Type B pancreatic cell (in vitro differentiated cells): ENCODE measurements at places on chromosomes 7 and 10. TPM values are rescaled to one million over a fixed set of nuclear protein-coding genes. Genes with fewer than 3 reads are reported as not detected.

Gene IFIT1B
- not detected in 2 replicates for total RNA-seq

GRCh38 chr10:94239696-94240095 is 123.0 kb downstream of the NOC3L start:
- no peaks in the 10 kb centered on the region for H3K36me3 ChIP-seq
- DNase-seq, result no peak
- H3K27me3 ChIP-seq, result no peaks in the 10 kb centered on the region
- no peak overlapping the region for H3K4me3 ChIP-seq

DNA sequence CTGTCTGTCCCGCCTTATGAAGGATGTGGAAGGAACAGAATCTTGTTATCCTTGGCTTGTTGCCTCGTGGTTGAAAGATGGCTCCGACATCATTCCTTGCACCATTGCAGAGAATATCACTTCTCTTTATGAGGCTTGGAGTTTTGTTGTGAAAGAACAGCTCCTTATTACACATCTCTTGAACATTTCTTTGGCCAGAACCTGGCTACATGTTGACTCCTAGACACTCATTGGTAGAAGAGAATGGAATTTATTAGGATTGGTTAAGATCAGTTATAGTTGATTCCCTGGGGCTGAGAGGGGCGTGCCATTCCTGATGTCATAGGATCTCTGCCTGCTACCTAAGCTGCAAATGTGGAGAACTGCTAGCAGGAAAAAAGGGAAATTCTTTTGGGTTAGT is 180.5 kb upstream of the CTBP2 start:
- DNase-seq, result no peak
- no peaks in the 10 kb centered on the region for H3K36me3 ChIP-seq
- H3K27ac ChIP-seq, result no peak overlapping the region
- H3K27me3 ChIP-seq, result peaks cover 3% of the 10 kb centered on the region
- H3K4me3 ChIP-seq, result no peak overlapping the region
- H3K4me1 ChIP-seq, result no peaks in the 10 kb centered on the region

- no peak for DNase-seq
- H3K4me1 ChIP-seq, result peaks cover 9% of the 10 kb centered on the region
- no peaks in the 10 kb centered on the region for H3K36me3 ChIP-seq
- no peaks in the 10 kb centered on the region for H3K27me3 ChIP-seq
- no peak overlapping the region for H3K4me3 ChIP-seq
These were observed 585.9 kb upstream of the GHITM start for GRCh38 chr10:83553366-83553765.

DNA sequence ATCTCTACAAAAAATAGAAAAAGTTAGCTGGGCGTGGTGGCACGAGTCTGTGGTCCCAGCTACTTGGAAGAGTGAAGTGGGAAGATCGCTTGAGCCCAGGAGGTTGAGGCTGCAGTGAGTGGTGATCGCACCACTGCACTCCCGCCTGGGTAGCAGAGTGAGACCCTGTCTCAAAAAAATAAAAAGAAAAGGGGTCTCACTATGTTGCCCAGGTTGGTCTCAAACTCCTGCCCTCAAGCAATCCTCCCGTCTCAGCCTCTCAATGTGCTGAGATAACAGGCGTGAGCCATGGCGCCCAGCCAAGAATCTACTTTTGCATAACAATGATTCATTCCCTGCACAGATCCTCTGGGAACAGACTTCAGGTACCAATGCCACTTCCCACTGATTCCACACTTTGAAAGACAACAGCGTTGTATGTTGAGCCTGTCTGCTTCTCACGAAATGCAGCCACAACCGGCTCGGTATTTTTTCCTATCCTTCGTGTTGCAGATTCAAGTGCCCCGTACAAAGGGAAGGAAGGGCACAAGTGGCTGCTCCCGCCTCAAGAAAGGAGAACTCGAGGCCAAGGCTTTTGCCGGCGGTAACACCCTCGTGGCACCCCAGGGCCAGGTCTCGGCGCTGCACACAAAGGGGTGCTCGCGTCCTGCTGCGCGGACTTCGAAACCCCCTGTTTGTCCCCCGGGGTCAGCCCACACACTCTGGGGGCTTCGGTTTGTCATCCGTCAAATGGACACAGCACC is 745 bp downstream of the DAGLB start:
- peaks cover 13% of the 10 kb centered on the region for H3K4me1 ChIP-seq
- peaks cover 20% of the 10 kb centered on the region for H3K36me3 ChIP-seq
- no peak for DNase-seq
- H3K27ac ChIP-seq, result peak overlapping the region; percentile 97
- no peaks in the 10 kb centered on the region for H3K27me3 ChIP-seq

- H3K36me3 ChIP-seq, result no peaks in the 10 kb centered on the region
- H3K4me3 ChIP-seq, result no peak overlapping the region
- DNase-seq, result peak; percentile 64
- peaks cover 28% of the 10 kb centered on the region for H3K27me3 ChIP-seq
These were observed 34.2 kb downstream of the CAMK2B start for GRCh38 chr7:44291066-44291732.

Gene CTBP2
- total RNA-seq, result 101 and 113 TPM in 2 replicates

DNA sequence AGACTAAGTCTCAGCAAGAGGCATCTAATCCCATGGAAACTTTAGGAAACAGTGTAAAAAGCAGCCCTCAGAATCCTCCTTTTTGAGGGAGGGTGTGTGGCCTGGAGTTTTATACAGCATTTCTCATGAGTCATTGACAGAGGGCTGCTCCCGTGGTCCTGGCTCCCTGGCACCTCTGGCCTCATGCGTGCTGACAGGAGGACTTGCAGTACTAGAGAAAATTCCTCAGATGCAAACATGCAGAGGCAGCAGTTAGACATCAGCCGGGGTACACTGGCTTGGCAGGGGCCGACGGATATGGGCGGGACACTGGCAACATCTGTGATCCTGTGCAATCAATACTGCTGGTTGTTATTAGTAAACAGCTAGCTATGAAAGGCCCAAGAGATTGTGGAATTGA is 925.1 kb upstream of the CELF2 start:
- no peaks in the 10 kb centered on the region for H3K36me3 ChIP-seq
- H3K27ac ChIP-seq, result no peak overlapping the region
- H3K27me3 ChIP-seq, result no peaks in the 10 kb centered on the region

DNA sequence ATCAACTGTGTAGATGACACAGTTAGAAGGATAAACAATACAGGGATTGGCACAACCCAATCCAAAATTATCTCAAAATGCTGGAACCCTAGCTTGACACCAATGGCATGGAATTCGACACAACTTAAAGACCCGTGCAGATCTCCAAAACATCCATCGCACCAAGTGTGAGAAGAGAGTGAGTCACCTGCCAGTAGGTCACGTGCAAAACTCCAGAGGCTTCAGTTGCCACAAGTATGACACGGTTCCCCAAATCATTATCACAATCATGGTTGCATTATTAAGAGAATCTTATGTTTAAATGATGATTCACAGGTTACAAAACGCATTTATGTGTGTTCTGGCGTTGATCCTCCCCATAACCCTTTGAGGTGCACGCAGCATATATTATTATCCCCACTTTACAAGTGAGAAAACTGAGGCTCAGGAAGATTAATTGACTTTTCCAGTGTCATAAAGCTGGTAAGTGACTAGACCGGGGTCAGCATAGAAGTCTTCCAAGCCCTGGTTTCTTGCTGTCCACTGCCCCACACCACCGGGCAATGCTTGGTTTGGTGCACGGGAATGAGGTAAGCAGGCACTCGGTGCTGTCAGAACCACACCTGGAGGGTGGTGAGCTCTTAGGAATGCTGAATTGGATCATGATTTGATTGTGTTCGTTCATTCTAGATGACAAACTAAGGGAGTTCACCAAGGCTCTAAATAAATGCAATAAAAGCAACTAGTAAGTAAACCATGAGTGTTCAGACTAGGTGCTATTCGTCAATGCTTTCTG is 23.6 kb upstream of the STK17A start:
- no peak overlapping the region for H3K4me3 ChIP-seq
- no peak for DNase-seq
- H3K27ac ChIP-seq, result no peak overlapping the region
- H3K36me3 ChIP-seq, result no peaks in the 10 kb centered on the region
- H3K4me1 ChIP-seq, result no peaks in the 10 kb centered on the region

DNA sequence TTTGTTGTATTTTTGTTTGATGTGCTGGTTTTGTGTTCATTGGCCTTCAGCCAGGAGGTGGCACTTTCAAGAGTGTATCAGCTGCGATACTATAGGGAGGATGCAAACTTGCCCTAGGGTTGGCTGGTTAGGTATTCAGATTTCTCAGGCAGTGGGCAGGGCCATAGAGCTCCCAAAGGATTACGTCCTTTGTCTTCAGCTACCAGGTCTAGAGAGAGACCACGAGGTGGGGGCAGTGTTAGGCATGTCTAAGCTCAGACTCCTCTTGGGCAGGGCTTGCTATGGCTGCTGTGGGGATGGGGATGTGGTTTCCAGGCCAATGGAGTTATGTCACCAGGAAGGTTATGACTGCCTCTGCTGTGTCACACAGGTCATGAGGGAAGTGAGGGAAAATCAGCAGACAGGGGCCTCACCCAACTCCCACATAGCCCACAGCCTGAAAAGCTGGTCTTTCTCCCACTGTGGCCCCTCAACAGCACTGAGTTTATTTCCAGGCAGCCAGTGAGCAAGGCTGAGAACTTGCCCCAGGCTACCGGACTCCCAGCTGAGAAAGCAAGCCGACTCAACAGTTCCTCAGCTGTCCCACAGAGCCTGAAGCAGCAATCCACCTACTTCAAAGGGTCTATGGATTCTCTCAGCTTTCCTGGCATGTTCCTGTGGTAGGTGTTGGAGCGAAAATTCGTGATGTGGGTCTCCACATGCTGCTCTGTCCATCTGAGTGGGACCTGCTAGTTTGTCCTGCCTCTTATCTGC is 227.4 kb upstream of the COBL start:
- no peaks in the 10 kb centered on the region for H3K36me3 ChIP-seq
- no peak overlapping the region for H3K4me3 ChIP-seq
- no peaks in the 10 kb centered on the region for H3K4me1 ChIP-seq
- DNase-seq, result no peak
- no peak overlapping the region for H3K27ac ChIP-seq

Gene DLG5
- total RNA-seq, result 57.4 and 80.0 TPM in 2 replicates

Gene NKX1-2
- total RNA-seq, result 0.29 and 0.48 TPM in 2 replicates

DNA sequence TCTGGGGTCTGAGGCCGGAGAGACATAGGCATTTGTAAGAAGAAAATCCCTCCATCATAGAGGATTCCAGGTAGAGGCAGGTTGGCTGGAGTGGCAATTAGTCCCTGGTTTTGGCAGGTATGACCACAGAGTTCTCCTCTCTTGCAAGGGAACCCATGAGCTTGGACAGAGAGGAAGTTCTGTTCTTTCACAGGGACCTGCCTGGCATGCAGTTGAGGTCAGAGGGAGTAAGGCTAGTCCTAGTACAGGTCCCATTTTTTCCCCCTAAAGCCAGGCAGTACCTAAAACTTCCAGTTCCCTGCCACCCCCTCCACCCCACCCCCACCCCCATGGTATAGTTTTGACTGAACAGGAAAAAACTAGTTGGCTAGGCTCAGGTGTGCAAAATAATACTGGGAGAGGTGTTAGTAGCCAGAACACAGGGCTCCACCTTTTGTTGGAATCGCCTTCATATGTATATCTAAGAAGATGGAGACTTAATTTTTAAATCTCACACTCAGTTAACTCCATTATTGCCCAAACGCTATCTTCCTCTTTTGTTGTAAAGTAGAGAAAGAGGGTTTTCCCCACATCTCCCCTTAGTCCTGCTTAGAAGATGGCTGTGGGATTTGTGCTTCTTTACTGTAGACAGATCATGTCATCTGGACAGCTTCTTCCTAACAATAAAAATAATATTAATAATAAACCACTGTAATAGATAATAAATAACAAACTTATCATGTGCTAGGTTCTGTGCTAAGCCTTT is 188.1 kb downstream of the TCF7L2 start:
- H3K4me3 ChIP-seq, result no peak overlapping the region
- H3K4me1 ChIP-seq, result peaks cover 32% of the 10 kb centered on the region
- H3K36me3 ChIP-seq, result peaks cover 16% of the 10 kb centered on the region
- H3K27me3 ChIP-seq, result no peaks in the 10 kb centered on the region
- DNase-seq, result no peak
- no peak overlapping the region for H3K27ac ChIP-seq

DNA sequence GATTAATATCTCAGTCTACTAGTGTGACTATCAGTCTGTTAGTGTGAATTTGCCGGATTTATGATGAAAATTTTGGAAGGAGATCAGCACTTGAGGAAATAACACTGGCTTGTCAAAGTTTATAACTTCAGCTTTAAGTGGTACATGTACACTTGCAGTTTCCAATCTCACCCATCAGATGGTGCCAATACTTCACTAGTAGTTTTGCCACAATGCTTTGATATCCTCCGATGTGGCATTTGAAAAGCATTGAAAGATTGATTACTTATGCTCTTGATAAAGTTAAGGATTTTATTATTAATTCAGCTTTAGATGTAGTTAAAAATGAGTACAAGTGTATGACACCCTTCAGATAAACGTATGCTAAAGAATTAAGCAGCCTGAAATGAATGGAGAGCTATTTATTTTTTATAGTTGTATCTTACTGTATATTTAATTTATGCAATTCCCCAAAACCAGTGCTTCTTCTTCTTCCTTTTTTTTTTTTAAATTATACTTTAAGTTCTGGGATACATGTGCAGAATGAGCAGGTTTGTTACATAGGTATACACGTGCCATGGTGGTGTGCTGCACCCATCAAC is 98.2 kb downstream of the ANLN start:
- H3K4me1 ChIP-seq, result peaks cover 23% of the 10 kb centered on the region
- no peak for DNase-seq
- H3K27ac ChIP-seq, result no peak overlapping the region
- no peaks in the 10 kb centered on the region for H3K36me3 ChIP-seq

Gene IKZF1
- 1.0 and 2.0 TPM in 2 replicates for total RNA-seq
